Nucleus accumbens (tissue), 56 donors: ENCODE measurements at places on chromosomes 7 and 10.

GRCh38 chr10:36676321-36676720, 449.1 kb upstream of the ANKRD30A start:
- no peak for DNase-seq

- no peak for DNase-seq
Observed at GRCh38 chr7:46173476-46174195, 252.6 kb upstream of the IGFBP3 start.

GRCh38 chr10:93261961-93262610, 188.4 kb downstream of the CYP26A1 start:
- DNase-seq = no peak

DNA sequence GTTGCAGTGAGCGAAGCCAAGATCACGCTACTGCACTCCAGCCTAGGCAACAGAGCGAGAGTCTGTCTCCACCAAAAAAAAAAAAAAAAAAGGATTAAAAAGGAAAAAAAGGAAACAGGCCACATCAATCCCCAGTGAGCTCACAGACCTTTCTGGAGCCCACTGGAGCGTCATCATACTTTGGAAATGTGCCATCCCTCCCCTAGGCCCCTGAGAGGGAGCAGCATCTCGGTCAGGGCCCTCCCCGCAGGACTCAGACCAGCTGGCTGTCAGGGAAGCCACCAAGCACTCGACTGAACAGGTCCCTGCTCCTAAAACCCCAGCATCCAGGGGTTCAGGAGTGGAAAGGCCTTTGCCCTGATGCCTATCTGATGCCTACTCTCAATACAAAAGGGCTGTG, 97.9 kb upstream of the SH2B2 start:
- DNase-seq = no peak

DNA sequence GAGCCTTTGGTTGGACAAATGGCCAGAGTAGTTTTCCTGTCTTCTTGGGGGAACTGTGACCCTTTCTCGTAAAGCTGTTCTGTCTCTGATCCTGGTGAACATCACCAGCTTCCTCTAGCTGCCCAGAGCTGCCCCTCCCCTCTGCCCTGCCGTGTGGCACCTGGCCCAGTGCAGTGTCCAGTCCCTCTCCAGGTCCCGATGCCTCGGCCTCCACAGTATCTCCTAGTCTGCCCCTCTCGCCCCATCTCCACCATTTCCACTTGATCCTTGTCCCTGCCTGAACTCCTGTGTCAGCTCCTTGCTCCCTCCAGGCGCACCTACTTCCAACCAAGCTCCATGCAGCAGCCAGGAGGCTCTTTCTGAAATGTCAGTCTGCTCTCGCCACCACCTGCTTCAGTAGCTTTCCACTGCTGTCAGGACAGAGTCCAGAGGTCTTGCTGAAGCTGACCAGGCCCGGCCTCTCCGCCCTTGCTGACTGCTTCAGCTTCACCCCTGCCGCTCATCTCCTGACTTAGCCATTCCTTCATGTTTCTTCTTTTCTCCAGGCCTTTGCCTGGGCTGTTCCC, 133.6 kb downstream of the GRK5 start:
- no peak for DNase-seq

GRCh38 chr10:30579574-30579973, 50.0 kb downstream of the LYZL2 start:
- no peak for DNase-seq

- DNase-seq = no peak
Observed at GRCh38 chr7:158264881-158265742, 322.5 kb downstream of the PTPRN2 start.

- peak; percentile 15 for DNase-seq
Observed at GRCh38 chr7:102287111-102287980, 678 bp downstream of the SH2B2 start.

DNA sequence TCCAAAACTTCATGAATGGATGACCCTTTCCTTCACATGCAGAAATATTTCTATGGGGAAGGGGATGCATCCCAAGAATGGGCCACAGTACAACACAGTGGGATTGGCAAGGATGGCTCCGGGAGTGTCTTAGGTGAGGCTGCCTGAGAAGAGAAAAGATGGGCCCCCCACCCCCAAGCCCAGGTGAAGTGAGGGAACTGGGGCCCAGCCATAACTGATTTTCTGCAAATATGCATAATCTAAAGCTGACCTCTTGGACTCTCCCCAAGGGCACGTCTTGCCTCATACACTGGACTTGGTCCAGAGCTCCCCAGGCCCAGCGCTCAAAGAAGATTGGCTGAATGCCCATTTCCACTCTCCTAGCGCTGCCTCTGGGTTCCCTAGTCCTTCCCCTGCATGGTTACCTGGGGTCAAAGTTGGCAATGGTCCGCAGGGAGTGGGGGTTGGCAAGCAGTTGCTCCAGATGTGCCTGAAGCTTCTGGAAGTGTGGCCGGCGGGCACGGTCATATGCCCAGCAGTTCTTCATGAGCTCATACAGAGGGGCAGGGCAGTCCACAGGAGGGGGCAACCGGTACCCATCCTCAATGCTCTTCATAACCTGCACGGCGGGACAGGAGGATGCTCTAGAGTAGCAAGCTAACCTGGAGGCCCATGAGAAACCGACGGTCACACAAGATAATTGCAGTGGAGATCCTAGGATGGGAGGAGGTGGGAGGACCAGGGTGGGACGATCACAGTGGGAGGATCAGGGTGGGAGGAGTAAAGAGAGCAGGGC, 12.3 kb downstream of the ZYX start:
- DNase-seq = no peak

DNA sequence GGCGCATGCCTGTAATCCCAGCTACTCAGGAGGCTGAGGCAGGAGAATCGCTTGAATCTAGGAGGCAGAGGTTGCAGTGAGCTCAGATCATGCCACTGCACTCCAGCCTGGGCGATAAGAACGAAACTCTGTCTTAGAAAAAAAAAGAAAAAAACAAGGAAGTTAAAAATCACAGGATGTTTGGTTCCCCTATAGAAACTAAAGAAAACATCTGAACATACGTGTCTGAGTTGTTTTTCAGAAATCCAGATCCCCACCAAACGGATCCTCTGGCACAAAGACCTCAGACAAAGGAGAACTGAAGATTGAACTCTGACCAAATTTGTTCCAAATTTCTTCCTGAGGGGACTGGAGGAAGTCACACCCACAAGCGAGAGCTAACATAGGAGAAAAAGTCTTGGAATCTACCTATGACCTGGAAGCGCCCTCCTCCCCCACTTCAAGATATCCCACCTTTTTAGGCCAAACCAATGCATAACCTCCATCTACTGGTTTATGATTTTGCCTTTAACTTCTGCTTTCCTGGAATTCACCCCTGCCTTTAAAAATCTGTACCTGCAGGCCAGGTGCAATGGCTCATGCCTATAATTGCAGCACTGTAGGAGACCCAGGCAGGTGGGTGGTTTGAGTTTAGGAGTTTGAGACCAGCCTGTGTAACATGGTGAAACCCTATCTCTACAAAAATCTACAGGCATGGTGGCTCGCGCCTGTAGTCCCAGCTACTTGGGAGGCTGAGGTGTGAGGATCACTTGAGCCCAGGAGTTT, 19.7 kb upstream of the SIRT1 start:
- DNase-seq = no peak

- no peak for DNase-seq
Observed at GRCh38 chr7:23662124-23662983, 17.6 kb upstream of the FAM221A start.

DNA sequence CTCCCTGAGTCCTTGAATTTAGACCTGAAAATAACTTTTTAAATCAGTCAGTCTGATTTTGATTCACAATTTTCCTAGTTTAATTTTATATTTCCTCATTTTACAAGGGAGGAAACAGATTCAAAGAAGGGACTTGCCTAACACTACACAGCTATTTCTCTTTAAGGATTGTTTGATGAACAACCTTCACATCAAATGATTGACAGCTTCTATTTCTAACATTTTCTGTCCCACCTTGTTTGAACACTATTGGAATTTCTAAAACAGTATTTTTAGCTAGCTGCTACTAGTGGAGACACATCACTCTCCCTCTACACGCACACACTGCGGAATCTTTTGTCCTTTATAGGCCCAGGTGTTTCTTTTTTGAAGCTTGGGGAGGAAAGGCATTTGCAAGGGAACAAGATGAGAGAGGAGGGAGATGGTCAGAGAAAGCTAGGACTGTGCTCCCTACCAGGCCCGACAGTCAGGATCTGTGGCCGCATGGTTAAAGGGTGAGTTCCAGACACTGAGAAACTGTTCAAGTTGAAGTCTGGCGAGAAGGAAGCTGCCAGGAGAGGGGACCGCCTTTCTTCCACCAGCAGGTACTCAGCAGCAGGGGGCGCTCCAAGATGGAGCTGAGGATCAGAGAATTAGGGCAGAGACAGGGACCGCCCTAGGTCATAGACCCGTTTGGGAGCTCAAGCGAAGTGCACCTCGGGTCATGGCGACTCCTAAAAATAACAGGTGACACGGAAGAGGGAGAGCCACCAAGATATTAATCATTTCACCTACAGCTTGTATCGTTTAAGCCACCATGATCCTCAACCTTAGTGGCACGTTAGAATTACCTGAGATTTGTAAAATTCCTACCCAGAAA, 49.7 kb downstream of the DNAJC12 start:
- DNase-seq = no peak

DNA sequence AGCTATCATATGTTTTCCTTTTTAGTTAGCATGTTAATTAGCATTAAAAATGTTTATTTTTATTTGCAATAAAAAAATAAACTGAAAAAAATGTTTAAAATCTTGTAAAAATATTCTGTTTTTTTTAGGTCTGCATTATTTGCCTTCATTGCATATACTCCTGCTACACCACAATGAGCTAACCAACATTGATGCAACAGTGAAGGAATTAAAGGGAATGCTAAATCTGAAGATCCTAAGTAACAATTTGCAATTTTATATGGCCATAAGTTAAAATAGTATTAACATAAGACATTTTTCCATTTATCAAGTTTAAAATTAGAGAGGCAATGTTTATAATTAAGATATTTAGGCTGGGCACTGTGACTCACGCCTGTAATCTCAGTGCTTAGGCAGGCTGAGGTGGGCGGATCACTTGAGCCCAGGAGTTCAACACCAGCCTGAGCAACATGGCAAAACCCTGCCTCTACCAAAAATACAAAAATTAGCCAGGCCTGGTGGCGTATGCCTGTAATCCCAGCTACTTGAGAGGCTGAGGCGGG, 32.2 kb downstream of the LRRC72 start:
- no peak for DNase-seq

DNA sequence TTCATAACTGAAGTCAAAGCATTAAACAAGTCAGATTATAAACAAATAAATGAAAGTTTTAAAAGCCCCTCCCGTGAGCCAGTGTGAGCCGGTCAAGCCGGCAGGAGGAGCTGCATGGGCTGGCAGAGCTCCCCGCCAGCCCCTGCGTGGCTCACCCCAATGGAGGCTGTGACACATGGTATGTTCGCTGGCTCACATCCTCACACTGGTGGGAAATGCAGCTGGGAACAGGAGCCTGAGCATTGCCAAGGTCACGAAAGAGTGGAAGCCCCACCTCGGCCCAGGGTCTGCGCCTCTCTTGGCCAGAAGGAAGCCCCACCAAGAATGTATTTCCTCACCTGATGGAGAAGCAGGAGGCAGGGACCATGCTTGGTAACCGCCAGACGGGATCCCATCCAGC, 261.7 kb upstream of the TCERG1L start:
- DNase-seq = no peak

DNA sequence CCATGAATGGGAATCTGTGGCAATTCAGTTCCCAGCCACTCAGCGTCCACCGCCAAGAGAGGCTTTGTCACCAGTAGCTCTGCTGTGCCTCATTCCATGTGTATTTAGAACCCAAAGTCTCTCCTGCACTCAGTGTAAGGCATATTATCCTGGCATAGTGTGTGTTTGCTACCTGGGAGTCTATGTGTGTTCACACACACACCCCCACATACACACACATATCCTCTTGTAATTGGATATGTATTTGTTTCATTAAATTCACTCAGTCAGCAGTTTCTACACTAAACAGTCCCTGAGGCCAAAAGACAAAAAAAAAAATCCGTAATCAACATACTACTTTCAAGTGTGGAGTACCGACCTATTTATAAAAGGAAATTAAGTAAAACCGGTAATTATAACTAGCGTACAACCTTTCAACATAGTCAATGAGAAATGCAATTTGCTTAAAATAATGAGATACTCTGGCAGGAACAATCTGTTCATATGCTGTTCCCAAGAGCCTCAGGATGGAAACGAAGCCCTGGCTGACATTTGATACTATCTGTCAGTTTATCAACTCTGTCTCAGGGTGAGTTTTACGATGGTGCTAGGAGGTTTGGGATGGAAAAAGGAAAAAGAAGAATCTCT, 425.8 kb upstream of the CELF2 start:
- no peak for DNase-seq

GRCh38 chr10:6384031-6384430, 181.3 kb downstream of the PFKFB3 start:
- DNase-seq = no peak

DNA sequence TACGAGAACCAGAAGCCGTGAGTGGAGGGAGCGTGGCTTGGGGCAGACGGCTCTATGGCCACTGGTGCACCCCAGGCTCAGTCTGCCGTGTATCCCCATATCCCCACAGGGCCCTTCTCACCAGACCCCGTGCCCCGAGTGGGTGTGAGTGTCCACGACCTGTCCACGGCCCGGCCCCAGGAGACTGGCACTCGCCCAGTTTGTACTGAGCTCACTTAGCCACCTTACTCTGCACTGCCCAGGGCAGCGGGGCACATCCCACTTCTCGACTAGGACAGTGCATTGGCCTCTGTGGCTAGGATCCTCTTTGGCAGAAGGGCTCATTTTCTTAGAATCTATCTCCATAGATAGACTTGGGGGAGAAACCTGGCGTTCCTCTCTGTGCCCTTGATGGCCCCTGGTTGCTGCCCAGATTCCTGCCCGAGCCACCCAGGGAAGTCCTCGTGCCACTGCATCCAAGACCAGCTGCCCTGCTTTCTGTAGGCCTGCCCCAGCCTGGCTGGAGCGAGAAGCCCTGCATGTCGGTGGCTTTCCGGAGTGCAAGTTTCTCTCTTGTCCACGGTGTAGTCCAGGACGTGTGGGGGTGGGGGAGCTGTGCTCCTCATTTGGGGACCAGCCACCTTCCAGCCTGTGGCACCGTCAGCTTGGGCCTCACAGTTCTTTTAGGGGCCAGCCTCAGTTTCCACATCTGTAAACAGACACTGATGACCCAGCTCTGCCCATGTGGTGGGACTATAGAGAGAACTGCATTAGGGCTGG, 11.9 kb downstream of the TMEM120A start:
- DNase-seq = no peak

- no peak for DNase-seq
Observed at GRCh38 chr7:53119514-53119941, 84.1 kb downstream of the POM121L12 start.

- DNase-seq = no peak
Observed at GRCh38 chr10:32000937-32001336, 55.3 kb downstream of the KIF5B start.
